ENCODE measurements at places on chromosomes 13 and 19.

DNA sequence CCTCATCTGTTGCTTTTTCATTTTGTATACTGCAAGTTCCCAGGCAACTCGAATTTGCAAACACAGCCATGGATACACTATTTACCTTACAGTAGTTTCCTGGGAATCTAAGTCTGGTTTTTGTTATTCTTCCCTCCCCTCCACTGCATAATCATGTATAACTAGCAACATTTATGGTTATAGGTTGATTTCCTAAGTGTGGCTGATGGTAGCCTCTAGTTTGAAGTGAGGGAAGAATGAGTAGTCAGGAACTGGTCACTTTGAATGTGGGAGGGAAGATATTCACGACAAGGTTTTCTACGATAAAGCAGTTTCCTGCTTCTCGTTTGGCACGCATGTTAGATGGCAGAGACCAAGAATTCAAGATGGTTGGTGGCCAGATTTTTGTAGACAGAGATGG is at the start of gene KCNRG:
Gene KCNRG, plus strand, starts transcription at position 187 of the 400 bp plus-strand sequence. Its CDS starts 50 bp downstream, at position 237.
- DNase-seq: no peak

DNA sequence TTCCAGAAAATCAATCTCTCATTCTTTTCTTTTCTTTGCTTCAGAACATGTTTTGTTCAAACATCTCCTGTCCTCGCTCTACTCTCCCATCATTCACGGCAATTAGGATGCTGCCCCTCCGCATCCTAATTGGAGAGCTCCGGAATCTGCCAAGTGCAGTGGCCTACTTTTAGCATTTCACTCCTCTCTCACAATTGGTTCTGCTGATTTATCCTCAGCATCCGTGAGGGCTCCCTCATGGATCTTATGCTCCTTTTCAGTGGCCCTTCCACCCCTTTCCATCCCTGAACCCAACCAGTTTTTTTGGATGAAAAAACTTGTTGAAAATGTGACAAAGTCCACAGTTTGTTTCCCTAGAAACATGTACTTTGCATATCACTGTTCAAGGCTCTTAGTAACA is 22.4 kb downstream of the AMER2 start:
- DNase-seq: no peak

DNA sequence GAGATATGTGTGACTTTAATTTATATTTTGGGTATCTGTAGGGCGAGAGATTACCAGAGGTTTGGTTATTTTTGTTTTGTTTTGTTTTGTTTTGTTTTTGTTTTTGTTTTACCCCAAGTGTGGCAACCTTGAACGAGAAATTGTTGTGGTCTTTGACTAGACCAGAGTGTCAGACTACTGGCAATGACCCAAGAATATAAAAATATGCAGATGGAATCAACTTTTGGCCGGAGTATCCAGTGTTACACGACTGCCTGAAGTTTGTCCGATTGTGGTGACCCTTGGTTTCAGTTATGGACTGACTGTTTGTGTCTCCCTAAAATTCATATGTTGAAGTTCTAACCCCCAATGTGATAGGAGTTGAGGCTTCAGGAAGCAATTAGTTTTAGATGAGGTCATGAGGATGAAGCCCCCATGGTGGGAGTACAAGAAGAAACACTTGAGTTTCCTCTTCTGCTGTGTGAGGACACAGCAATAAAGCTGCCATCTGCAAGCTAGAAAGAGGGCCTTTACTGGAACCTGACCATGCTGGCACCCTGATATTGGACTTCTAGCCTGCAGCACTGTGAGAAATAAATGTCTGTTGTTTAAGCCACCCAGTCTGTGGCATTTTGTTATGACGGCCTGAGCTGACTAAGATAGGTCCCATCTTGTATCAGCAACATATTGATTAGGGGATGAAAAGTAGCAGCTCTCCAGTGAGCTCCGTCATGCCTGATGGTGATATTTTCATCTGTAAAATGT is 261.7 kb downstream of the MTUS2 start:
- DNase-seq: no peak

DNA sequence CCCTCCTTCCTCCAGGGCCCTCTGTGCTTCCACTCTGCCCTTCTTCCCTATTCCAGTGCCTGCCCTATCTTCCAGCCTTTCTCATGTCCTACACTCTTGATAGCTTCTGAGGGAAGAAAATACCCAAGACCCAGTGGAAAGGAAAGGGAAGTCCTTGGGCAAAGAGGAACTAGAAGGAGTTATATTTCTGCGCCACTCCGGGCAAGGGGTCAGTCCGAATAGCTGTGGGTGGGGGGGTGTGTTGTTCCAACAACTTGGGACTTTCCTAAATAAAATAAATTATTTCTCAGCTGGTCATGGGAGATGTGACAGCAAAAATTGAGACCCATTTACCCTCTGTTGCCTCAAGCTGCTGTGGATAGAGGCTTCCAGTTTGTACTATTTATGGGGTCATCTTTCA is 23.2 kb downstream of the CABP5 start:
- DNase-seq: no peak

DNA sequence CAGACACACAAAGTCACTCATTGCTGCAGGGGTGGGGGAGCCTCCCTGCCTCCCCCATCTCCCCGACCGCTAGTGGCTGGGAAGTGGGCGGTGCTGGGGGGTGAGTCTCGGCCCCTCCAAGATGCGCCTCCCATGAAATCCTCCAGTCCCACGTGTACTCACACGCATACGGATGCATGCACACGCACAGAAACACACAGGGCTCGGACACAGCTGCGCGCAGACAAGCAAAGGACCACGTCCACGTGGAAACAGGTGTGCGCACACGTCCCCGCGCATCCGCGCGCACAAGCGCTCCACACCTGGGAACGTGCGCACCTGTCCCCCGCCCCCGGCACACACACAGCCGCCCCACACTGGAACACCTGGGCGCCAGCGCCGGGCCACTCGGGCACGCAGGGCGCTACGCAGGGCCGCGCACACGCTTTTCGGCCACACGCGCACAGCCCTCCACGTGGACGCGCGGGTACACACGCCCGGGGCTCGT is 687 bp downstream of the MATK start:
- DNase-seq: no peak

GRCh38 chr19:46392837-46393236 is 20.5 kb downstream of the CCDC8 start:
- no peak for DNase-seq

GRCh38 chr19:54081032-54081431 is at the start of gene TARM1:
Gene TARM1, minus strand, starts transcription at chr19:54081365. Its CDS starts 25 bp downstream, at chr19:54081340.
- DNase-seq: no peak

- DNase-seq: peak; percentile 68
These were observed 73.4 kb upstream of the UBL3 start for GRCh38 chr13:29923554-29924481.

DNA sequence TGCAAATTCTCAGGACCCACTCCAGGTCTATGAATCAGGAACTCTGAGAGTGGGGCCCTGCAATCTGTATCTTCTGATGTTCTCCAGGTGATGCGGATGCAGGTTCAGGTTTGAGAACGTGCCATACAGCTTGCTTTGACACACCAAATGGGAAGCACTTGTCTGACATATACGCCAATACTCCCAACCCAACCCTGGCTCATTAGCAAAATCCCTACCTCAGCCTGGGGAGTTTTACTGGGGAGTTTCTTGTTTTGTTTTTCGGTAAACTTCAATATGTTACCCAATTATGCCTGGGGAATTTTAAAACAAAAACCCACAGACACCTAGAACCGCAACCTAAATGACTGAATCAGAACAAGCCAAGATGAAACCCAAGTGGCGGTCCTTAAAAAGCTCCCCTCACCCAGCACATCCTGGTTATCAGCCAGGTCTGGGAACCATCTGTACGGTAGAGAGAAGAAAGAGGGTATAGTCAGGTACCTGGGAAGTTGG is 41.2 kb downstream of the ABCC4 start:
- DNase-seq: no peak

DNA sequence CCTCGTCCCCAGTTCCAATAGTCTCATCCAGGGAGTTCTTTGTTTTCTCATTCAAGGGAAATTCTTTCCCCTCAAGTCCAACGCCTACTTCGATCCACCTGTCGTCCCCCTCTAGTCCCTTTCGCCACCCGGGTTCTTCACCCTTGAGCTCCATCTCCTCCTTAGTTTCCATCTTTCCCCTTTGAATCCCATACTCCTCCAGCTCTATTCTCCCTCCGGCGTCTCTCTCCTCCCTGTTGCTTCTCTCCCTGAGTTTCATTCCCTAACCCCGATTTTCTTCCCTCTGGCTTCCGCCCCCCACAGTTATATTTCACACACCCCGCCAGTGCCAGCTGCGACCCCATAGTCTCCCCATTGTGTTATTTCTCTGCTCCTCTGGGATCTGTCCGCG is 628 bp upstream of the SLC17A7 start:
- no peak for DNase-seq

DNA sequence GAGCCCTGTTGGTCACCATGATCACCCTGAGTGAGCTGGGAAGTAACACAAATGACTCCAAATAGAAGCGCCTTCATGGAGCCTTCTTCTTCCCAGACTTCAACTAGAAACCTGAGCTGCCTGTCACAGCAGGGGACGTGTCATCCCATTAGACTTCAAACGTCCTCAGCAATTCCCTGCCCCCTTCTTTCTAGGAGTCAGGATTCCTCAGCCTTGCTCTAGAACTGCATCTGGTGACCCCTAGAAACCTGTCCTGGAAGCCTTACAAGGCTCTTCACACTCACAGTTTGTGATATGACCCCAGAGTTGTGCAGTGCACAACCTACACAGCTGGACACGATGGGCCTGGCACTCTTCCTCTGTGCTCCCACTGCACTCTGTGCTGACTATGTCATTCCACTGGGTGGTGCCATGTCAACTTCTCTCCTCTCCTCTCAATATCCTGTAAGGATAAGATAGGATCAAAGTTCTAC is 23.6 kb upstream of the TTYH1 start:
- no peak for DNase-seq

DNA sequence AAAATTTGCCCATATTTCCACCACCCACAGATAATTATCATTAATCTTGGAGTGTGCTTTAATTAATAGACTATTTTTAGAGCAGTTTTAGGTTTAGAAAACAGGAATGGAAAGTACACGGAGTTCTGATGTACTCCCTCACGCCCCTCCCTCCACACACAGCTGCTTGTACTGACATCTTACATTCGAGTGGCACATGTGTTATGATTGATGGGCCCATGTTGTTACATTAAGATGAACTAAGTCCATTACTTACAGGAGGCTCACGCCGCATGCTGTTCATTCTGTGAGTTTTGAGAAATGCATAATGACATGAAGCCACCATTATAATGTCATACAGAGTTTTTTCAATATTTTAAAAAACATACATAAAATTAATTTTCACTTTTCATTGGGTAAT is 1.2 kb upstream of the SPATA13 start:
- no peak for DNase-seq

DNA sequence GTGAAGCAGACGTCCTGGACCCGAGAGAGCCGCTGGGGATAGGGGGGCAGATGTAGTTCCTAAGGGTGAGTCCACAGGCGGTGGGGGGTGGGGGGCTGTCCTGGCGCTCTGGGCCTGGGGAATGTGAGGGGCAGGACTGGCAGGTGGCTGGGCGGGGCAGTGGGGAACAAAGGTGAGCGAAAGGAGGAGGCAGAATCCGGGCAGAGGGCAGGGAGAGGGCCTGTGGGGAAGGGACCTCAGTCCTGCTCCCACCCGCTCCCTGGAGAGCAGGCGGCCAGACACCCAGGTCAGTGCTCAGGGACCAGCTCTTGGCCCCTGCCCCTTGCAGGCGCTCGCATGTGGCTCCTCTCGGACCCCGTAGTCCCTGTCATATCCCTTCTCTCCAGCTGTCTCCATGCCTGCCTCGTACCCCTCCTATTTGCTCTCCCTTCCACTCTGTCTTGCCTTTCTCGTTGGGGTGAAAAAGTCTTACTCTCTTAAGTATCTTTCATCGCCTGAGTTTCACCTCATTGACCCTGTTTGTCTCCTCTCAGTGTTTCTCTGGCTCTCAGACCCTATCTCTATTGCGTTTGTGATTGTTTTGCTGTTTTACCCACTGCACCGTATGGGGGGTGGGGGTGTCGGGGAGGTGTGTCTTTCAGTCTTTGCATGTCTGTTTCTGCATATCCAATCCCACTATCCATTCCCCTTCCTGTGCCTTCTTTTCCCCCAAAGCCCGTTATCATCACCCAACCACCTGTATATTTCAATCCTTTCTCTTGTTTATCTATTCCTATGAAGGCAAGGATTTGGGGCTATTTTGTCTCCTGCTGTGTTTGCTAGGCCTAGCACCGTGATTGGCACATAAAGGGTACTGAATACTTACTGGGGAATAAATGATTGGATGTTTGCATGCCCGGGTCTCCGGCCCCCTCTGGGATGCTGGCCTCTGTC is 5.8 kb downstream of the SPHK2 start:
- DNase-seq: no peak

- DNase-seq: no peak
These were observed 324.9 kb upstream of the SPRY2 start for GRCh38 chr13:80665792-80666333.

DNA sequence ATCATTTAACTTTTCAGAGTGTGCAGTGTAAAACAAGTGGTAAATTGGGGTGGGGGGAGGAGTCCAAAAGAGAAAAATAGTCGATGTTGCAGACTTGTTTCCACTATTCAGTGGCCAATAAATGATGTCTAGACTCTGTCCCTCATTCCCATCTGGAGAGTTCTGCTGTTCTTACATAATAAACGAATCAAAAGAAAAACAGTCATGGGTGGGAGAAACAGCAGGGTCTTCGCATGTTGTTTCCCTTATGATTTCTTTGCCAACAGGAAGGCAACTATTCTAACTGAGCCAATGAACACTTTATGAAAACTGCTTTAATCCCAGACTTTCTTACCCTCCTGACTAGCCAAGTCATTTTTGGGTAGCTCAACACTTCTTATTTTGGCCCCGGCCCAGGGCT is 615.5 kb downstream of the FGF9 start:
- no peak for DNase-seq

DNA sequence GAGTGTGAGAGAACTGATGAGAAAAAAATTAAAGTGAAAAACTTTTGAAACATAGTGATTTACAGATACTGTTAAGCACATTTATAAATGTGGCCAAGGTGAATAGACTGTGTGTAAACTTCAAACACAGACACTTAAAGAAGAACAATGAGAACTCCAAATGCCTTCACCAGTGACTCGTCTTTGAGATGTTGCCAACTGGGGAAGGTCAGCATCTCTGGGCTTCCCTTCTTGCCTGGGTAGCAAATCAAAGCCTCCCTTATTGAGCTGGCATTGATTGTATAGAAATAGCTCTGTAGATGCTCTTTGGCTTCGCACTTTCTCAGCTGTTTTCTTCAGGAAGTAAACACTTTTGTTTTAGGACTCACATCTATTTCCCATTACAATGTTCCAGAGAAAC is 177.3 kb upstream of the SGCG start:
- DNase-seq: no peak

DNA sequence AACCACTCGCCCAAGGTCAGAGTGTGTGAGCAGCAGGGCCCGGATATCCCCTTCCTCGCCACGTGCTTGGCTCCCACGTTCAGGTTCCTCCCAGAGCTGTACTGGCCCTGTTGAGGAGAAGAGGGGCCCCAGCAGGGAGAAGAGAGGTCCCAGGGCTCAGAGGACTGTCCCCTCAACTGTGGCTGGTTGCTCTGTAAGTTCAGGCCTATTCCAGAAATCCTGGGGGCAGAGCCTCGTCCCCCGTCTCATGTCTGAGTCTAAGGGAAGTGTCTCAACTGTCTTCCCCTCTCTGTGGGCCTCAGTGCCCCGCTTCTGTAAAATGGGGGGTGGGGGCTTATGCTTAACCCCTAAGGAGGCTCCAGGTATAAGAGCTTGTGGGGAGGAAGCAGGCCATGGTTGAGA is 3.9 kb downstream of the PPP5C start:
- DNase-seq: no peak

Measured in NCI-H774 (cell line).